ENCODE measurements at places on chromosomes 3 and 15.

GRCh38 chr3:104437131-104437750 lies 929.5 kb upstream of the ALCAM start:
- no peak for DNase-seq

GRCh38 chr15:83318036-83318435 lies 33.6 kb upstream of the BNC1 start:
- DNase-seq: no peak

DNA sequence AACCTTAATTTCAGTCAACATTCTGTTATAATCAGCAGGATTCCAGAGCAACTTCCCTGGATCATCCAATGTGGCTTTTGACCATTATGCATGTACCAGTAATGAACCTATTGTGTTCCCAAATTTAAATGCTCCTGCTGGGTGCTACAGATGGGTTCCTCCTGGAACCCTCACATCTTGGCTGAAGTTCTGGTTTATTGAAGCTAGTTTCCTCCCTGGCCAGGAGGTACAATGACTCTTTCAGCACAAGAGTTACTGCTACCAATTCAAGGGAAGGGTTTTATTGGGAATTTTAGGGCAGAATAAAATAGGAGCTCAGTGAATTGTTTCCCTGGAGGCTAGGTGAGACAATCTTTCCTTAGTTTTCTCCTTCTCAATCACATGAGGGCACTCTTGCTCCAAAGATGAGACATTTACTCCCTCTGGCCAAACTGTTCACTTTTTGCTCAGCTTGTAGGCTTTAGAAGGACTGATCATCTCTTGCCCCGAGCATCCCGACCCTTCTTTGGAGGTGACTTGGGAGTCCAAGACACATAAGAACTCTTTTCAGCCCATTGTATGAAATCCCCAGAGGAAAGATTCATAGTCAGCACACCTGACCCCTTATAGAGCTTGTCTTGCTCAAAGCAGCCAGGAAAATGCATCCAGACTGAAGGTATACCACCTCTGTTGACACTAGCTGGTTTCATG lies 8.8 kb upstream of the NPHP3 start:
- no peak for DNase-seq

DNA sequence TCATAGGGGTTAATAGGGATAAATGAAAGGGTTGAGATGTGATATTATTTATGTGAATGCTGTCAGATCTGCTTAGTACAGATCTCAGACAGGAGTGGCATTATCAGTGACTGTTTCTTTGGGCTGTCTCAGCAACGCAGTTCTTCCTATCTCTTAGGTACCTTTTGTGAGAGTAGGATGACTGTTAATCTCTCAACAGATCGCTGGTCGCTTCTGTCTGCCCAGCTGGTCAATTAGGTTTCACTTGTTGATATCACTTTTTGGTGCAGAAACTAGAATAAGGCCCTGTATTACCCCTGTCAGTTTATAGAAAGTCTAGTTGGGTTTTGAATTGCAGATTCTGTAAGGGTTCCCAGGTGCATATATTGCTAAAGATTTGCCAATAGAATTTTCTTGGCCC lies 16.5 kb downstream of the DIS3L start:
- DNase-seq: no peak

DNA sequence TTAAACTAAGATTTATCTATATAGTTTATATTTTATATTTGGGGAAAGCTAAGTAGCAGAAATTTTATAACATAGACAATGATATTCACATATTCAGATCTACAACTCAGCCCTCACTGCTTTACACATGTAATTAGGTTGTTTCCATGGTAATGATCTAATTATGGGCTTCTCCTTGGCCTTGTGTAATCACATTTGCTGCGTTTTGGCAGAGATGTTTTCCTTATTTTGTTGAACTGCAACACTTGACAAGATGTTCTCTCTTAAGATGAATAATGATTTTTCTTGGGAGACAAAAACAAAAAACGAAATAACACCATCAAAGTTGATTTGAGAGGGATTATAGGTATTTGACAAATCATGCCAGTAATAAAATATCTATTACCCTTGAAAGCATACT lies 635.6 kb upstream of the TBL1XR1 start:
- no peak for DNase-seq

DNA sequence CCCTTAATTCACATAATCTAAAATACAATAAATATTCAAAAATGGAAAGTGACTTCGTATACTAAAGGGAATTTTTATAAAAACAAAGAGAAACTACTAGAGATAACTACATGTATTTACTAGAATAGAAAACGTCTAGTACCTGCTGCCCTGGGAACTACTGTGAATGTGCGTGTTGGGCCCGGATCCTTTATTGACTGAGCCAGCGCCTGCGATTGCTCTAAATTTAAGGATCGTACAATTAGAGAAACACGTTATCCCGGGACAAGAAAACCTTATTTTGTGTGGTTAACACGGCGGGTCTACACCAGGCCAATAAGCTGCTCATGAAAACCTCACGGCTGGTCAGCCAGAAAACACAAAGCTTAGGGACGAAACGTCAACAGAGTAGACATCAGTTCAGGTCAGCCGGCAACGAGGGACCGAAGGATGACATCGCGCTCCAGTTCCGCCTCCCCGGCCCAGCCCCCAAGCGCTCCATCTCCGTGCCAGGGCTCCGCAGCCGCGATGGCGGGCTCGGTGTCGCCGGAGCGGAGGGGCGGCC lies 555 bp downstream of the TM2D3 start:
- DNase-seq: no peak

DNA sequence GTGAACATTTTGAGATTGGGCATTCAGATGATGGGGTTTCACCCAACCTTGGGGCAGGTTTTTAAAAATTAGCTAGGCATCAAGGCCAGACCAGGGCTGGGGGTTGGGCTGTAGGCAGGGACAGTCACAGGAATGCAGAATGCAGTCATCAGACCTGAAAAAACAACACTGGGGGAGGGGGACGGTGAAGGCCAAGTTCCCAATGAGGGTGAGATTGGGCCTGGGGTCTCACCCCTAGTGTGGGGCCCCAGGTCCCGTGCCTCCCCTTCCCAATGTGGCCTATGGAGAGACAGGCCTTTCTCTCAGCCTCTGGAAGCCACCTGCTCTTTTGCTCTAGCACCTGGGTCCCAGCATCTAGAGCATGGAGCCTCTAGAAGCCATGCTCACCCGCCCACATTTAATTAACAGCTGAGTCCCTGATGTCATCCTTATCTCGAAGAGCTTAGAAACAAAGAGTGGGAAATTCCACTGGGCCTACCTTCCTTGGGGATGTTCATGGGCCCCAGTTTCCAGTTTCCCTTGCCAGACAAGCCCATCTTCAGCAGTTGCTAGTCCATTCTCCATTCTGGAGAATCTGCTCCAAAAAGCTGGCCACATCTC lies 6.1 kb downstream of the RHO start:
- DNase-seq: no peak

GRCh38 chr3:153976891-153977554 lies 144.2 kb upstream of the ARHGEF26 start:
- no peak for DNase-seq

- DNase-seq: no peak
These were observed 216.6 kb upstream of the UMPS start for GRCh38 chr3:124513610-124513997.
